ENCODE measurements at places on chromosomes 5 and 9. TPM values are rescaled to one million over a fixed set of nuclear protein-coding genes. Genes with fewer than 3 reads are reported as not detected.

The SSBP2 gene
- total RNA-seq, result 30.8 TPM

The RASGRF2 gene
- total RNA-seq, result 12.1 TPM

The SLC34A3 gene
- not detected for total RNA-seq

The CDKN2B-AS1 gene
- total RNA-seq, result 7.6 TPM

The NIPSNAP3A gene
- total RNA-seq, result 16.7 TPM

The MFAP3 gene
- 65.2 TPM for total RNA-seq

The SLCO4C1 gene
- total RNA-seq, result under 0.01 TPM

The CCNI2 gene
- total RNA-seq, result under 0.01 TPM

The MARVELD2 gene
- 1.3 TPM for total RNA-seq

The C8G gene
- 1.2 TPM for total RNA-seq

The AGXT2 gene
- total RNA-seq, result not detected

The MARCOL gene
- total RNA-seq, result not detected

The IARS1 gene
- total RNA-seq, result 538 TPM

The ECPAS gene
- 107 TPM for total RNA-seq

The C7 gene
- total RNA-seq, result under 0.01 TPM

The CARTPT gene
- total RNA-seq, result not detected

The GABRP gene
- not detected for total RNA-seq

The SLC9A3 gene
- total RNA-seq, result 0.51 TPM

The TYRP1 gene
- total RNA-seq, result 0.17 TPM

The SERF1A gene
- total RNA-seq, result 4.4 TPM

The PDE6A gene
- total RNA-seq, result under 0.01 TPM

The CDHR2 gene
- total RNA-seq, result under 0.01 TPM

The ZNF658 gene
- 6.9 TPM for total RNA-seq

The ORM2 gene
- total RNA-seq, result not detected

The LHX3 gene
- total RNA-seq, result not detected

The ERCC8 gene
- total RNA-seq, result 14.4 TPM

The TRIM14 gene
- total RNA-seq, result 8.6 TPM

The TLE4 gene
- 13.5 TPM for total RNA-seq

The SPATA31C1 gene
- total RNA-seq, result not detected

The CNTLN gene
- total RNA-seq, result 16.7 TPM

The GPX3 gene
- 126 TPM for total RNA-seq

The RPL35 gene
- 2,451 TPM for total RNA-seq

The COL5A1 gene
- 63.7 TPM for total RNA-seq

The ANKRD31 gene
- 0.26 TPM for total RNA-seq

The TGFBI gene
- total RNA-seq, result 270 TPM

The ARHGEF37 gene
- 5.3 TPM for total RNA-seq

The GHR gene
- total RNA-seq, result 2.3 TPM

The NIM1K gene
- 7.7 TPM for total RNA-seq

The PCDHB14 gene
- total RNA-seq, result 0.77 TPM

The IRX1 gene
- not detected for total RNA-seq

The STOML2 gene
- 178 TPM for total RNA-seq

The ADGRV1 gene
- total RNA-seq, result 0.17 TPM

The CSF1R gene
- not detected for total RNA-seq

The PCDHA9 gene
- total RNA-seq, result 0.26 TPM

The SPATA31D4 gene
- not detected for total RNA-seq

The SOX30 gene
- total RNA-seq, result under 0.01 TPM

The GRM6 gene
- not detected for total RNA-seq

The SPINK6 gene
- total RNA-seq, result not detected

The PCA3 gene
- not detected for total RNA-seq

The SHISAL2B gene
- total RNA-seq, result not detected

The KCNV2 gene
- not detected for total RNA-seq

The CBY3 gene
- not detected for total RNA-seq

The DMRT3 gene
- total RNA-seq, result not detected

The IGIP gene
- total RNA-seq, result 13.4 TPM

The RELL2 gene
- total RNA-seq, result 2.6 TPM

The CDH9 gene
- total RNA-seq, result not detected

The SMU1 gene
- 32.6 TPM for total RNA-seq

The IRX2 gene
- total RNA-seq, result 0.33 TPM

Measured in fibroblast of lung (primary cell).